ENCODE measurements at places on chromosomes 2 and 18. TPM values are rescaled to one million over a fixed set of nuclear protein-coding genes. Genes with fewer than 3 reads are reported as not detected.

Gene ACVR1C
- polyA plus RNA-seq, result not detected

DNA sequence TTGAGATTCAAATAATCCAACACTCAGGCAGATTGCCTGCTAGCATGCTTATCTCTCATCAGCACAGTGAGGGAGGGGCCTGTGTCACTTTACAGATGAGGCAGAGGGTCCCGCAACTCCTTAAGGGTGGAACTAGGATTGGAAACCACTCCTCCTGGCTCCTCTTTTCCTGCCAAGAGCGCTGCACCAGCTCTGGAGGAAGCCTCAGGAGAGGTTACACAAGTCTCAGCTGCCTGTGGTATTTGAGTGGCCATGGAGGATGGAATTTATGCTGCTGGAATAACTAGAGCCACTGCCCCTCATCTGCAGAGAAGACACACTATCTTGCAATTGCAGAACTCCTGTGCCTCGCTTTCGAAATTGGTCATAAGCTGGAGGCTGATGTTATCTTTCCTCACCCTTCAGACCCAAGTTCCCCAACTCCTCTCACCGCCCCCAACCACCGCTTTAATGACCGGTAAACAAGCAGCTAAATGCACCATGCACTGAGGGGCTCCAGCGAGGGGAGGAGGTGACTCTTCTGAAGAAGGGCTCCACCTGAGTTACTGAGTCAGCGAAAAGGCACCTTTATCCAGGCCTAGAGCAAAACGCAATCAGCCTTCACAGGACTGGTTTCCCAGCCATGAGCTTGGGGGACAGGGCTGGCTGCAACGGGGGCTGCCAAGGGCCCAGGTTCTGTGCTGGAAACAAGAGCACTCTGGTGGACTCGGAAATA, 245.8 kb downstream of the SOX11 start:
- DNase-seq, result no peak

DNA sequence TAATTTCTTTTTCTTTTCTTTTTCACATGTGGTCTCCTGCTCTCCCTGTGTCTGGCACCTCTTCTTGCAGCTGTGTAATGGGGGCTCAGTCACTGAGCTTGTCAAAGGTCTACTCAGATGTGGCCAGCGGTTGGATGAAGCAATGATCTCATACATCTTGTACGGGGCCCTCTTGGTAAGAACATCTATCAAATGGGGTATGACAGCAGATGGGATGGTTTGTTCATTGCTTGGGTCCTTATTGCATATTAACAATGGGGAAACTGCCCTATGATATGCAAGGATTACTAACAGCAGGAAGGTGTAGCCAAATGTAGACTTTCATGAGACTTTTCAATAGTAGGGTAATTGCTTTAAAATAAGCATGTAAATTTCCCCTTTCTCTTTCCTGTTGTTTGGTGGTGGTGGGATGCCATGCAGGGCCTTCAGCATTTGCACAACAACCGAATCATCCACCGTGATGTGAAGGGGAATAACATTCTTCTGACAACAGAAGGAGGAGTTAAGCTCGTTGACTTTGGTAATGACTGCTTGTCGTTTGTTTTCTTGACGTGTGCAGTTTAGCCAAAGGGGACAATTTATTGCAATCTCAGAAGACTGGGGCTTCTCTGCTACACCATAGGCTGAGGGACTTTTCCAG, 36.5 kb downstream of the MYO3B start:
- peak; percentile 82 for DNase-seq

Gene POMC
- 9.9 TPM for polyA plus RNA-seq

Gene MGAT5
- polyA plus RNA-seq, result 5.5 TPM

Gene ANKRD62
- not detected for polyA plus RNA-seq

DNA sequence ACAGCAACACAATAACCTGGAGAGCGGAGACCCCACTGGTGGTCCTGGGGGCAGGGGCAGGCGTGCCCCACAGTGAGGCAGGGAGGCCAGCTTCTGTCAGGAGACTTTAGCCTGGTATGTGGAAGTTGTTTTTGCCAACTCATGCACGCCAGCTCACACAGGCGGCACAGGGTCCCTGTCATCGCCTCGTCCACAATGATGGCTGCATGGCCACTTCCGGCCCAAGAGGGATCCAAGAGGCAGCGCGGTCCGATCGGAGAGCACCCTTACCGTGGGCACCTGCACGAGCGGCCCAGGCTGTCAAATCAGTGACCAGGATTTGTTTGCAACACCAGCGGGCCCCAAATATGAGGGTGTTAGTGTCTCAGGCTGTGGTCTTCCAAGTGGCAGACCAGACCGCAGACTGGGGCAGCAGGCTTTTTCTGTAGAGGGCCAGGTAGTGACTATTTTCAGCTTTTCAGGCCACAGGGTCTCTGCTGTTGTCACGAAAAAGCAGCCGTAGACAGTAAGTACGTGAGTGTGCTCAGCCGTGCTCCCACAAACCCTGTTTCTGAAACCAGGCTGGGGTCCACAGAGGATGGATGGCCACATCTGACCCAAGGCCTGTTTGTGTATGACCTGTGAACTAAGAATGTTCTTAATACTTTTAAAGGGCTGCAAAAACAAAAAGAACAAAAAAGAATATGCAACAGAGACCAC, 21.2 kb downstream of the SNED1 start:
- DNase-seq, result no peak

Gene UCN
- polyA plus RNA-seq, result 2.1 TPM

Data from GM12878 (cell line).